Hematopoietic multipotent progenitor cell treated with erythropoietin and hydrocortisone succinate and interleukin-3 and kit ligand, for 17 days (in vitro differentiated cells): ENCODE measurements at places on chromosomes 6 and 20.

DNA sequence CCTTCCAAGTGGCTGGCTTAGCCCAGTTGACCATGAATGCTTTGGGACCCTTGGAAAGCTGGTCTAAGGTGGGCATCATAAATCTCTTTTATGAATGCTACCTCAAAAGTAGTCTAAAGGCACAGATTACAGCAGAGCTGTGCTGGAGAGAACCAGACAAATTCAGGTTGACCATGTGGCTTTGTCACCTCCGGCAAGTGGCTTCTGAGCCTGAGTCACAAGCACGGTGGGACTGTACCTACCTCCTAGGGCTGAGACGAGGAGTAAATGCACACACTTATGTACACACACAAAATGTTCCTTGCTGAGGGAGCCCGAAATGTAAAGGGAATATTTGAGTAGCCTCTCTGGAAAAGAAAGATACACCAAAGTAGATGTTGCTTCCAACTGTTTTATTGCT is 155.9 kb downstream of the NFATC2 start:
- DNase-seq = no peak

DNA sequence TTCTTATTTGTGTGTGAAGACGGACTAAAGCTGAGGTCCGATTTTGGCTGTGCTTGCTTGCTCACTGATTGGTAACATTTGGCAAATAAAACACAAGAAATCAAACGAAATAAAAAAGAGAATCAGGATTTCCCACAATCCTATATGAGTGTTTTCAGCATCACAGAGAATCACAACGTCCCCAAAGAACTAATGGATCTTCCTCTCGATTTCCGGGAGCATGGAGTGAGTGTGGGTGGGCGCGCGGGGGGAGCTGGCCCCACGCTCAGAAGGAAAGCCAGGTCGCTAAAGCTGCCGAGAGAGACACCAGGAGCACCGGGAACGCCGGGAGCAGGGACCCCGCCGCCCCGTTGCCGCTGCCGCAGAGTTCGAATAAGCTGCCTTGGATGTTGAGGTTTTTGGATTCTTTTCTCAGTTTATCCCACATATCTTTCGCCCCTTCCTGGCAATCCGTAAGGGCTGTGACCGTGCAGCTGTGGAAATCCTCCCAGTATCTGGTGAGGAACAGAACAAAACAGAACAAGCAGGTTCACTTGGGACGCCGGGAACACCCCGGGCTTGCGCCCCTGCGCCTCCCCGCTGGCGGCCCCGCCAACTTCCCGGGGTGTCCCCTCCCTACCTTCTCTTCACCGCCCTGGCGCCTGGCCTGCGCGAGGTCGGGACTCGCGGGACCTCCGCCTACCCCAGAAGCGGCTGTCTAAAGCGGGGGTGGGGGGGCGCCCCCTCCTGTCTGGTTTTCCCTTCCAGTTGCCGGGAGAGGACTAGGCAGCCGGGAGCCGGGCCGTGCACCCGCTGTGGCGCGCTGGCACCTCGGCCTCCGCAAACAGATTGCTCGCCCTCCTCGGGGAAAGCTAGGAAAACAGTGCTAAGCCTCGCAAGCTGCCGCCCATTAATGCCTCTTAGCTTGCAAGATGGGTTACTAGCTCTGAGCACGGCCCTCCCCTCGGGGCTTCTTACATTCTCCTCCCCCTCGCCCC is 7.7 kb downstream of the NRN1 start:
- no peak for DNase-seq

GRCh38 chr6:69900869-69901268 is 34.5 kb downstream of the COL19A1 start:
- DNase-seq = no peak

- DNase-seq = no peak
These were observed 218.8 kb downstream of the TAF4 start for GRCh38 chr20:61846741-61847419.

- no peak for DNase-seq
These were observed 1.4 kb upstream of the PTPRT start for GRCh38 chr20:43191143-43191542.

DNA sequence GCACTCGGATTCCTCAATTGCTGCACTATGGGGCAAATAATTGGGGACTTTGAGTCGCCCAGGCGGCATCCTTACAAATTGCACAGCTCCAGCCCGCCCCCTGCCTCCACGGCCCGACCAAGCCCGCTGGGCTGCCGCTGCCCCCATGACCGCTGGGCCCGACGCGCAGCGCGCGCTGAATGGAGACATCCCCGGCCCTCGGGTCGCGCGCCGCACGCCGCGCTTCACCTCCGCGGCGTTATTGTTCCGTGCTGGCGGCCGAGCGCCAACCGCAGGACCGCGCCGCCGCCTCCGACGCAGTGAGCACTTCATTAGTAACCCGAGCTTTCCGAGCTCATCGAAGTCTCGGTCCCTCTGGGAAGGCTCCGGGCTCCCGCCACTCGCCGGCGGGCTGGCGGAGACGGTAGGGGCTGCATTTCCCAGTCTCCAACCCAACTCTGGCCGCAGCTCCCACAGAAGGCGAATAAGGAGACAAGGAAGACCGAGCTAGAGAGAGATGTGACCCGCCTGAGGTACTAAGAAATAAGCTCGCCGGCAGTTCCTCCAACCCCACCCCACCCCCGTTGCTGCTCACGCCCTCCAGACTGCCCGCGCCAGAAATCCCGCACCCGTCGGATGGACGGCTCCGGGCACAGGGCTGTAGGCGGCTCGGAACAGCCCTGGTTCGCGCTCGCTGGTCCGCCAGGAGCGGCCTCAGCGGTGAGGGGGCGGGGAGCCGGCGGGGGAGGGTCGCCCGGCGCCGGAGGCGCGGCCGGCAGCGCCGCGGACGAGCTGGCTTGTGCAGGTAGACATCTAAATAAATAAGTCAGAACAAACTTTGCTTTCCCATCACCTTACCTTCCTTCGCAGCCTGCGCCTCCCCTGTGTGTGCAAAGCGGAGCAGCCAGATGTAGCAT is 703 bp downstream of the EPHA7 start:
- DNase-seq = no peak

DNA sequence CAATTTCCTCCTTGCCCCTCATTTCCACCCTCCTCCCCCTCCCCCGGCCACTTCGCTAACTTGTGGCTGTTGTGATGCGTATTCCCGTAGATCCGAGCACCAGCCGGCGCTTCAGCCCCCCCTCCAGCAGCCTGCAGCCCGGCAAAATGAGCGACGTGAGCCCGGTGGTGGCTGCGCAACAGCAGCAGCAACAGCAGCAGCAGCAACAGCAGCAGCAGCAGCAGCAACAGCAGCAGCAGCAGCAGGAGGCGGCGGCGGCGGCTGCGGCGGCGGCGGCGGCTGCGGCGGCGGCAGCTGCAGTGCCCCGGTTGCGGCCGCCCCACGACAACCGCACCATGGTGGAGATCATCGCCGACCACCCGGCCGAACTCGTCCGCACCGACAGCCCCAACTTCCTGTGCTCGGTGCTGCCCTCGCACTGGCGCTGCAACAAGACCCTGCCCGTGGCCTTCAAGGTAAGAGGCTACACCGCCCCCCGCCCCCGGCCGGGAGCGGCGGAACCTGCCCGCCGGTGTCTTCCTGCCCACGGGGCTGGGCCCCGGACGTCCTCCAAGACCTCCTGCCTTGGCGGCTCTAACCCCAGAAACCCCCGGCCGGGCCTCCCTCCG is 44.9 kb upstream of the SUPT3H start:
- no peak for DNase-seq

GRCh38 chr20:31808481-31808880 is 10.7 kb upstream of the MYLK2 start:
- DNase-seq = no peak

- DNase-seq = no peak
These were observed 15.5 kb upstream of the ZFP57 start for GRCh38 chr6:29696147-29697125.

- DNase-seq = no peak
These were observed 161.2 kb downstream of the EYA2 start for GRCh38 chr20:47055699-47056369.

- DNase-seq = no peak
These were observed 218.4 kb upstream of the JARID2 start for GRCh38 chr6:15027472-15027871.

GRCh38 chr6:5866547-5867051 is 140.1 kb downstream of the NRN1 start:
- no peak for DNase-seq

GRCh38 chr6:116278481-116278829 is 1.3 kb downstream of the TSPYL1 start:
- DNase-seq = no peak

GRCh38 chr6:10837009-10837621 is 1.2 kb downstream of the MAK start:
- peak; percentile 17 for DNase-seq

DNA sequence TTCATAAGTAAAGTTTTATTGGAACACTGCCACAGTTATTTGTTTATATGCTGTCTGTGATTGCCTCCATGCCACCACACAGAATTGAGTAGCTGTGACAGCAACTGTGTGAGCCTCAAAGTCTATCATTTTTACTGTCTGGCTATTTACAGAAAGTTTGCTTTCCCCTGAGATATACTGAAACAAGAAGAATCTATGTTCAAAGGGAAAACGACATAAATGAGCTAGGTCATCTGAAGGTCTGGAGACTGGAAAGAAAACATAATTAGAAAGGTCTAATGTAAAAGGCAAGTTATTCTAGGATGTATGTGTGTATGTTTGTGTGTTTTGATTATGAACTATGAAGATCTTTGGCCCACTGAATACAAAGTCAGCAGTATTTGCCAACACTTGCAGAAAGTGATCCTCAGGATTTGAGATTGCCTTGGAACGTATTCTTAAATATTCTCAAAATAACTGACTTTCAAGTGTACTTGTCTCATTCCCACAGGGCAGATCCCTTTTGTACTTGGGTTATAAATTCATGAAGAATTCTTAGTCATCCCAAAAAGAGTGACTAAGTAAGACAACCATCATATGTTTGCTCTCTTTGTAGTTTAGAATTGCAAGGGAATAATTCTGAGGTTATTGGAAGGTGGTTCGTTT is 677.7 kb downstream of the DOK5 start:
- no peak for DNase-seq

DNA sequence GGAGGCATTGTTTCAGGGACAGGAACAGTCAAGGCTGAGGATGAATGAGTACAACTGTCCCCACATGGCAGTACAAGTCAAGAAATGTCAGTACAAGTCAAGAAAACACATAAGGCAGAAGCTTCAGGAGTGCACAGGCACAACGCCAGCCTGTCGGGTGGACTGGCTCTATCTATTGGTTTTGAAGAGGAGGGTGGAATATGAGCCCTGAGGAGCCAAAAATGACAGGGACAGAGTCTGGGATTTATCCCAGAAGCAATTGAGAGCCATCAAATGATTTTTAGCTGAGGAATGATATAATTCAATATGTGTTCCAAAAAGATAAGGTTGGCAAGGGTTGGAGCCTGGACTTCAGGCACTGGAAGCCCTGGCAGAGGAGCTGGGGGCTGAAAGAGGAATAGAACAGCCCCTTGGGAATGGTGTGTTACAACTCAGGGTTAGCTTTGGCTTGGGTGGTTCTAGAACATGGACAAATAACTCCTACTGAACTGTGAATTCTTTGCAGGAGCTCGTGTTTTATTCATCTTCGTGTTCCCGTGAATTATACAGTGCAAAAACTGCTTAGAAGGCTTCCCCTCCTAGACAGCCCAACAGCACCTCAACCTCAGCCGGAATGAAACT is 425.7 kb upstream of the ARID1B start:
- no peak for DNase-seq

GRCh38 chr20:24781418-24781980 is 167.6 kb upstream of the CST7 start:
- DNase-seq = no peak

GRCh38 chr6:70225055-70225454 is 77.8 kb downstream of the COL9A1 start:
- no peak for DNase-seq

DNA sequence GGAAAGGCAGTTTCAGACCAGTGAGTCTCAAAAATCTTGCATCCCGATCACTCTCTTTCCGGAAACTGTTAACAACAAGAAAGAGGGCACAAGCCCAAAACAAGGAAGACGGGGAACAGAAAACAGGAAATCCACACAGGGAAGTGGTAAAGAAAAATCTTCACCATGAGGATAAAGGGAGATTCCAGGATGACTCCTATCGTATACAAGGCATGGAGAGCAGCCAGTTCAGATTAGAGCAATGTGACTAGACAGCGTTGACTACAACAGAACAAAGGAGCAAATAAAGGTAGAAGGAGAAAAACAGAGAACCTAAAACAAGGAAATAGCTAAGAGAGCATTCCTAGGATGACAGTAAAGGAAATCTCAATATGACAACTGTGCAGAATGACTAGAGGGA is 26.5 kb downstream of the VNN1 start:
- no peak for DNase-seq
